ENCODE measurements at places on chromosomes 1 and 21.

DNA sequence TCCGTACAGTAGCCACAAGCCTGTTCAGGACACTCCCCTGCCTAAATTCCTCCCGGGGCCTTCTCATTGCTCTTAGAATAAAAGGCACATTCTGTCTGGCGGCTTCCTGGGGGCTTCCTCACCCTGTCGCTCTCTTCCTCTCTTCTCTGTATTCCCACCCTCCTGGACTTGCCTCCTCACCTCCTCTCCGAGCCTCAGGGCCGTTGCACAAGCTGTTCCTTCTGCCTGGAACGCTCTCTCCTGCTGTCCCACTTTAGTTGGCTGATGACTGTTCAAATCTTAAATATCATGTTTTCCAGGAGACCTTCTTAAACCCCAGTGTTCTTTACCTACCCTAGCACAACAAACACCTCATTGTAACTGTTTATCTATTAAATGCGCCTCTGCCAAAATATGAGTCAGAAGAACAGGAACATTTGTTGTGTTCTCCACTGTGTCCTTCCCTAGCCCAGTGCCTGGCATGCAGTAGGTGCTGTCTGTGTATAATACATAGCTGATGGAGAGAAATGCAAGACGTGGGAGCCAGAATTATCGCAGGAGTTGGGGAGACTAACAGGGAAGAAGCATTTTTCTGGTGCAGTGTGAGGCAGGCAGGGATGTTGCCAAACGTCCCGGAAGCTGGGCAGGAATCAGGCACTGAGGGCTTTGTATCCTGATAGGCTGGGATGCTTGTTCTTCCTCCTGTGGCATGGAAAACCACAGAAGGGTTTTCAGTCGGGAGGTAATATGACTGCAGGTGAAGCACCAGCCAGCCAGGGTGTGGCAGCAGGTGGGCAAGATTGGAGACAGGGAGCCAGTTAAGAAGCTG, 24.1 kb upstream of the THRAP3 start:
- no peak for DNase-seq

GRCh38 chr1:88341447-88341846, 342.6 kb upstream of the PKN2 start:
- no peak for DNase-seq

DNA sequence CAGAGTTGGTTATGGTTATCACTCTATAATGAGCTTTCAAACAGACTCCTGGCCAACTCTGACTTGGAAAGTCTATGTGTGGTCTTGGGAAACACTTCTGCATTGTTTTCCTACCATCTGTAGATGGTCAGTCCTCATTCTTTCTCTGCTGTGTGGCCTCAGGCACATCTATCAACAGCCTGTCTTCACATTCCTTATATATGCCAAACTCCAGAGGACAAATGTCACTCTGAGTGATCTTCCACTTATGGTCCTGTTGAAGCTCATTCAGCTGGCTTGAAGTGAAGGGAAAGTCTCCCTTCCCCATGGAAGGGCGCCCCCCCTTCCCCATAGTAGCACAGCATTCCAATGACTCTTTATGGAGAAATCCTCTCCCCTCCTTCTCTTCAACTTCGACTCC, 58.7 kb downstream of the VANGL2 start:
- DNase-seq: no peak

DNA sequence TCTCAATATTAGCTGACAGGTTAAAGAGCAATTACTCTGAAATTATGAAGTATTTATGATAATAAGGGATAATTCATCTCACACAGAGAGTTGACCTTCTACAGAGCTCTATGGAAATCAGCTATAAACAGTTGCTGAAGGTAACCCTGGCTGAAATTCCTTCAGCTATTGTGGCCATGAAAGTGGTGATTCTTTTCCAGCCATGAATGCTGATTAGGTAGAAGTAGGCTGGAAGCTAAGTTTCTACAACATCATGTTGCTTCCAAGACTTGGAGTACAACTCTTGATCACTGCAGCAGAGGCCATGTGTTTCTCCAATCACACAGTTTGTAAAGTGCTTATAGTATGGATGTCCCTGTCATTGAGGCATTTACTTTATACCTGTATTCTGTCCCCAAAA, 2128.9 kb downstream of the MRPL39 start:
- DNase-seq: no peak

GRCh38 chr1:10724948-10725847, 71.2 kb downstream of the CASZ1 start:
- DNase-seq: no peak

DNA sequence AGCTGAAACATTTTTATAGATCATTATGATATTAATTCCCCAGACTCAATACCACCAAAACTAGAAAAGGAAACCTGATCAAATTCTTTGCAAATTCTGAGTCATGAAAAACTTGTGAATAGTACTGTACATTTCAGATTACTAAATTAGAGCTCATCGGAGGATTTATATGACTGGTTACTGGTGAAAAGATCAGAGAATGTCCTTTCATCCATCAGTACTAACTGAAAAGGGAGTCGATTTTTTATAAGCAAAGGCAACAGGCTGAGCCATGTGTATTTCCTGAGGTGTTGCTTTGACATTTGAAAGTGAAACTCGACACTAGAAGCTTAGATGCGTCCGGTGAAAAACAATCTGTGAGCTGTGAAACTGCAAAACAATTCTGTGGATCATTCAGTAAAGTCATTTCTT, 155.7 kb downstream of the TNFSF18 start:
- no peak for DNase-seq

GRCh38 chr1:185369786-185370185, 52.7 kb upstream of the IVNS1ABP start:
- no peak for DNase-seq

DNA sequence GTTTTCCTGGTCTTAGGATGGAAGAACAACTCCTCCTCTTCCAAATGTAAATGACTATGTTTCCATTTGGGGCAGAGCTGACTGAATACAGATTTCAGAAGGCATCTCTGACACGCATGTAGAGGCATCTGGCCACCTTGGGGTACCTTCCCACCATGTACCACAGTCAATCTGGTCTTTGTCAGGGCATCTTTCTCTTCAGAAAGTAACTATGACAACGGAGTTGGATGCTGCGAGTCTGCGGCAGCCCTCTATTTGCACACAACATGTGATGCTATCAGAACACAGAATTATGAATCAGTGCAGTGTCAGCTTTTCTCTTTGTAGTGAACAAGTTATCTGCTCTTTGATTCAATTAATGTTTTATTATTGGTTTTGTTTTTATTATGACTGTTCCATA, 94.7 kb downstream of the TSEN15 start:
- DNase-seq: no peak

GRCh38 chr1:119779869-119780356, 11.2 kb upstream of the HMGCS2 start:
- DNase-seq: no peak

DNA sequence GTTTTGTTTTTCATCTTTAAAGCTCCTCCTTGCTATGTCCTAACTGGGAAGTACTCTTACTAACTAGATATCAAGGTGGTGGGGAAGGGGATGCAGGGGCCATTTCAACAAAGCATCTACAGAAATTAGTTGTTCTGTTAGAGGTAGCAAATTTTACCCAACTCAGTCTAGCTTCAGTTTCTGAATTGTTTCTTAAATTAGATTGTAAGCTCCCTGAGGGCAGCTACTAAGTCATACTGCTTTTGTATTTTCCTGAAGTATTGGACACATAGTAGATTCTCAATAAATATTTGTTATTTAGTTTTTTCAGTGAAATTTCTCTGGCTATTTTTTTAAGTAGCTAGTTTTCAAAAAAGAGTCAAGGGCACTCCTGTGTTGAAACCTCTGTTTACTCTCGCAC, 1.8 kb downstream of the UBAP2L start:
- no peak for DNase-seq

GRCh38 chr1:58769809-58770320, 14.0 kb downstream of the JUN start:
- no peak for DNase-seq

- no peak for DNase-seq
Observed at GRCh38 chr21:45706299-45706698, 62.8 kb downstream of the PCBP3 start.

DNA sequence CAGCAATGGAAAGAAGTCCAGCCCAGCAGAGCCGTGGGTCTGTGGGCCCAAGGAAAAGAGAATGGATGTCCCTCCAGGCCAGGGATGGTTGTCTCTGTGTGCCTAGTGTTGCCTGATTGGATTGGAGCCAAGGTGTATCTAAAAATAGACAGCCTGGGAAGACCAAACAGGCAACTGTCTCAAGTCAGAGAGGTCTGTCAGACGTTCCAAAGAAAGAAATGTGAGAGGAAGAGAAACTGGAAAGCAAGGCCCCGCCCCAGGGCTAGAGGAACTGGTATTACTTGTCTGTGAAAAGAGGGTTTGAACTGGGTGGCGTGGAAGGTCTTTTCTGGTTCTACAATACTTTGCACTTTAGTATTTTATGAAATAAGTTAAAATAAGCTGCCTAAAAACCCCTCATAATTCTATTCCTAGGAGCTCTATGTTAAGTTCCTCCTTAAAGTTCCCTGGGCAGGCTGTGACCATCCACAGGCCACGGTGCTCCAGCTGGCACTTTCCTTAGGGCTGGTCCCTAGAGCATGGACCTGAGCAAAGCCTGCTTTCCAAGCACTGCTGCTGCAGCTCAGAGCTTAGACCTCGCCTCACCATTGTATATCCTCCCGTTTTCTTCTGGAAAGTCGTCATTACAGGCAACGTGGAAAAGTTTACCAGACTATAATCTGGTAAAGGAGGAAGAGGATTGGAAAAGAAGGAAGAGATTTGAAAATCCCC, 151.6 kb downstream of the DISC1 start:
- DNase-seq: peak; percentile 93

DNA sequence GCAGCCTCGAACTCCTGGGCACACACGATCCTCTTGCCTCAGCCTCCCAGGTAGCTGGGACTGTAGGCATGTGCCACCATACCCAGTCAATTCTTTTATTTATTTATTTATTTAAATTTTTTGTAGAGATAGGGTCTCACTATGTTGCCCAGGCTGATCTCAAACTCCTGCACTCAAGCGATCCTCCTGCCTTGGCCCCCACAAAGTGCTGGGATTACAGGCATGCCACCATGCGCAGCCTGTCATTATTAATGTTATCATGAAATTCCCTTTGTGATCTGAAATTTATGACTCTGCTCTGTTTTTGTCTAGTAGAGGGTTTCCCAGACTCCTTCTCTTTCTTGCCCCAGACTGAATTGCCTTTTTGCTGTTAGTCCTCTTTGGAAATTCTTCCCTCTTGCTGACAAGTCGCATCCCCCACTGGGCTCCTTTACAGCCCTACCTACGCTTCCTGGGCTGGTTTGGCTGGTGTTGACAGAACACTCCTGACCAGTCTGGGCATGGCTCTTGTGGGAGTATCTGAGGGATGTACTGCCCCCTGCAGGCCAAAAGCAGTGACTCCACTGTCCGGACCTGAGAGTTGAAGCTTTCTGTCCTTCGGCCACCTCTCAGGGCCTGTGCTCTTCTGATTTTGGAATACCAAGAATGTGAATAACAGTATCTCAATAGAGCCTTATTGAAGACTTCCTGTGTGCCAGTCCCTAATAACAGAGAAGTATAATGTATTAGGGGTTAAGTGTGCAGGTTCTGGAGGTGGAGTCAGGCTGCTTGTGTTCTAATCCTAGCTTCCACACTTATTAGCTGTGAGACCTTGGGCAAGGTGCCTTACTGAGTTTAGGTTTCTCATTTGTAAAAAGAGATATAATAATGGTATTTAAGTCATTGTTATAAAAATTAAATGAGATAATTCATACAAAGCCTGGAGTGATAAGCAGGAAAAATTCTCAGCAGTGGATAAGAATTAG, 28.2 kb downstream of the TCEANC2 start:
- DNase-seq: peak; percentile 52

DNA sequence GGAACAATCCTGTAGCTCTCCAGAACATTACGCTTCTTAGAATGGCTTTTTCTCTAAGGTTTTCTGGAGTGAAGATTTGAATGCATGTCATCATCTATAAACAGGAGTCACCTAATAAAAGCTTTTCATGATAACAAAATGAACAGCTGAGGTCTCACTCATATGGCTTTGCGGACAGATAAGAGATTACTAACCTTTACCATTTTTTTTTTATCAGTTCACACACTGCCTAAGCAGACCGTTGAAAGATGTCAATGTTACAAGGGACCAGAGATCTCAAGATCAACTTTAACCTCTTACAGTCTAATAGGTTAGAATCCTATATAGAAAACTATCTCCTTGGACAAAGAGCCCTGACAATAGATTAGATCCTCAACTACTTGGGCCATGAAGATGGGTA, 41.4 kb downstream of the SCMH1 start:
- DNase-seq: no peak

DNA sequence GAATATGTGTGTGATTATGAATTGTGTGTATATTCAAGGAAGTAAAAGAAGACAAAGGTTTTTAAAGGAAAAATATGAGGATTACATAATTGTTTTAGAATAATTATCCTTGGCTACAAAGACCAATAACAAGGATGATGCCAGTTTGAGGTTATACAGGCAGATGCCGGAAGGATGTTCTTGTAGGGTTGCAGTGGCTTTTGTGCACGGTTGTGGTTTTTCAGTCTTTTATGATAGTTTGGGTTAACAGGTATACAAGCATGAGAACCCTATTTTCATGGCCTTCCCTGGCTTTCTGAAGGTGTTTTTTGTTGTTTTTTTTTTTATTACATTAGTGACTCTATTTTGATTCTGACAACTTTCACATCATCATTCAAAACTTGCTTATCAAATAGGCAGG, 4.9 kb downstream of the CR2 start:
- no peak for DNase-seq

GRCh38 chr1:208513799-208514198, 269.6 kb upstream of the PLXNA2 start:
- no peak for DNase-seq

DNA sequence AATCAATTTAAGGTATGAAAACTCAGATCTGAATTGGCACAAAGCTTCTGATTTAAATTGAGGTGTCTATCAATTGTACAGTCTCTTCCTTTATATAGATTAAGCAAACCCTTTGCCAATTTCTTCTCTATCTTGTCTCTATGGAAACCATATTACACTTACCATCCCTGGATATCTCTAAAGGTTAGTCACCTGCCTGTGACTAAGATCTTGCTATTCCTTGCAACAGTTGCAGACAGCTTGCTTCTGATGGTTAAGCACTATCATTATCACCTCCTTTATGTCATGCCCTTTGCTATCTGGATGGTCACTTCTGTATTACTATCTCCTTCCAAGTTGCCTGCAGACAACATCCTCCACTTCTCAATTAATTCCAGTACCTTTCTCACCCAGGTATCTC, 998.6 kb upstream of the B3GALT2 start:
- no peak for DNase-seq

Data from MV-4-11 (cell line).